Hindlimb muscle (tissue), 1 donor: ENCODE measurements at places on chromosomes 1 and 21. TPM values are rescaled to one million over a fixed set of nuclear protein-coding genes. Genes with fewer than 3 reads are reported as not detected.

The THEM5 gene
- polyA plus RNA-seq = 0.37 TPM

The MAEL gene
- polyA plus RNA-seq = 0.99 TPM

The BLACAT1 gene
- not detected for polyA plus RNA-seq

The BSND gene
- polyA plus RNA-seq = 0.08 TPM

The GLIS1 gene
- not detected for polyA plus RNA-seq

The PYHIN1 gene
- polyA plus RNA-seq = 0.23 TPM

The DDR2 gene
- 34.6 TPM for polyA plus RNA-seq

- no peak for DNase-seq
These were observed 335.2 kb downstream of the HHAT start for GRCh38 chr1:210663730-210664573.

DNA sequence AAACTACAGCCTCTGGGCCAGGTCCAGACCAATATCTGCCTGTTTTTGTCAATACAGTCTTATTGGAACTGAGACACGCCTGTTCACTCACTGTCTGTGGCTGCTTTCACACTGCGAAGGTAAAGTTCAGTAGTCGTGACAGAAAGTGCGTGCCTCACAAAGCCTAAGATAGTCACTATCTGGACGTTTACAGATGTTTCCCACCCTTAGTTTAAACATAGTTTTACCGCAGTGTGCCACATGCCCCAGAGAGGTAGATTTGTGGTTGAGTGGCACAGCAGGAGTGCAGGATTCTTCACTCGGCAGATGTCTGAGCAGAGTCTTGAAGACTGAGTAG, 61.9 kb downstream of the NFASC start:
- no peak for DNase-seq

DNA sequence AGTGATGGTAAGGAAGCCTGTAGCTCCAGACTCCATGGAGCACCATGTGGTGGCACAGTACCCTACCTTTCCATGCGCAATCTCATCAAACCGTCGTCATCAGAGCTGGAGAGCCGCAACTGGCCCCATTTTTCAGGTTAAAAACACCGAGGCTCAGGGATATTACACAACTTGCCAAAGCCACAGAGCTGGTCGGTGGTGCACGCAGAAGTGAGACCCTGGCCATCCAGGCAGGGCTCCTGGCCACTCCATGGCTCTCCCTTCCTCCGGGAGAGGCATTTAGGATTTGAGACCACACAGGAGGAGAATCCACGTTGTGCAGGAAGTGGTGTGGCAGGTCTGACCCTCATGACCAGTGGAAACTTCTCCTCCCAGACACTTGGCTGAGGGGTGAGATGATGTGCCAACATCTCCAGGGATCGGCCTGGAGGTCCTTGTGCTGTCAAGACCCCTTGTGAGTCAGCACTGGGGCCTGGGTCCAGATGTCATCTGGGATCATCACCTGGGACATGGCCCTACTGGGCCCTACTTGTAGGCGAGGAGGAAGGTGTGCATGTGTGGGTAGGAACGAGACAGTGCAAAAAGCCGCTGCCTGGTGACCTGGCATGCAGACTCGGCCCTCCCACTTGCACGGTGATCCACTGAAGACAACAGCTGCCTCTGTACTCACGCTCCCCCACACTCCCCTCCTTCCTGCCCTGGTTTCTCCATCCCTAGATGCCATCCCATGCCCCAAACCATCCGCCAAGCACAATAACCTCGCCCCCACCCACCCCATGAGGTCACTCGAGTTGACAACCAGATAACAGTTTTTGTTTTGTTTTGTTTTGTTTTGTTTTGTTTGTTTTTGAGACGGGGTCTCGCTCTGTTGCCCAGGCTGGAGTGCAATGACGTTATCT, 10.4 kb downstream of the TFF3 start:
- DNase-seq = no peak

DNA sequence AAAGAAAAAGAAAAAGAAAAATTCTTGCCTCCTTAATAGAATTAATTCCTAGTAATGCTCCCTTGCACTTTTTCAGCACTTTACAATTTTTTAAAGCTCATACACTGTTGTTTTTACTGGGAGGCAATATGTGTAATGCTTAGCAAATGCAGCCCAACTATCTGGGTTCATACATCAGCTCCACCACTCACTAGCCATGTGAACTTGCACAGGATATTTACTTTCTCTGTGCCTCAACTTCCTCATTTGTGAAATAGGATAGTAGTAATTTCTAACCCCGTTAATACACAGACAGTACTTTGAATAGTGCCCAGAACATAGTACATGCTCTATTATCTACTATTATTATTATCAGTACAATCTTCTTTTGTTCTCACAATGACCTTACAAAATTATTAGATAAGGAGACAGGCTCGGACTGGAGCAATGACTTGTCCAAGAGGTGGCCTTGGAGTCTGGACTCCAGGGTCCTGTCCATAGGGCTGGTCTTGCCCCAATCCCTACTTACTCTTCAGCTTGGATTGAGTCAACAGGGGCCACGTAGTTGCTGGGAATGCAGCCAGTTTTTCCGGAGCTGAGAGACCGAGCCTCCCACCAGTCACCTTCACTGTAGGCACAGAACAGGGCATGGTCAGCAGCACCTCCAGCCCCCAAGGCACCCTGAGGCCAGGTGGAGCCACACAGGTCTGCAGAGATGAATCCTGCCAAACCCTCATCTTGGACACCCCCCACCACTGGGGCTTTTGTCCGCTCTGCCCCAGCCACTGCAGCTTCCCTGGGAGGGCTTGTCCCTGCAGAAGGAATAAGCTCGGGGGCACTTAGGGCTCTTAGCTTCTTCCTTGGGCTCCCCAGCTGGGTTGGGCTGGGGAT, 13.7 kb downstream of the FGR start:
- DNase-seq = no peak

- DNase-seq = no peak
These were observed 1.9 kb downstream of the ITPKB start for GRCh38 chr1:226736908-226737818.

- peak; percentile 99 for DNase-seq
These were observed at the start of gene KIF1B for GRCh38 chr1:10209905-10210810. KIF1B (plus strand) TSS chr1:10210570; CDS start chr1:10232329, 21,759 bp downstream.

DNA sequence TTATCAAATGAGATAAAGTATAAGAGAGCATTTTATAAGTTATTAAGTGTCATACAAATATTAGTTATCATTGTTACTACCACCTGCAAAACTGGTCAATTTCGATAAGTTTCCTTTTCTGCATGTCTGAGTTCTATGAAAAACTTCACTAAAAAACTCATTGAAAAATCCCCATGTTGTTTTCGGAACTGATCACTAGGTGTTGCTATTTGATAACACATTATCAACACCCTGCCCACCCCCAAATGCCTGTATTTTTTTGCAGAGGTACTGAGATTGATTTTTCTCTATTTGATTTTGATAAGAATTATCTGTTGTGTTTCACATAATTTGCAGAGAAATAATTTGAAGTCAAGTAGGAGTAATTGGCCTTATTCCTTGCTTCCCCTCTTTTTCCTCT, 22.1 kb upstream of the DISP1 start:
- no peak for DNase-seq

GRCh38 chr1:152442765-152443164, 28.7 kb upstream of the CRNN start:
- no peak for DNase-seq

- peak; percentile 75 for DNase-seq
These were observed 97.9 kb upstream of the RAB3GAP2 start for GRCh38 chr1:220370041-220370700.

DNA sequence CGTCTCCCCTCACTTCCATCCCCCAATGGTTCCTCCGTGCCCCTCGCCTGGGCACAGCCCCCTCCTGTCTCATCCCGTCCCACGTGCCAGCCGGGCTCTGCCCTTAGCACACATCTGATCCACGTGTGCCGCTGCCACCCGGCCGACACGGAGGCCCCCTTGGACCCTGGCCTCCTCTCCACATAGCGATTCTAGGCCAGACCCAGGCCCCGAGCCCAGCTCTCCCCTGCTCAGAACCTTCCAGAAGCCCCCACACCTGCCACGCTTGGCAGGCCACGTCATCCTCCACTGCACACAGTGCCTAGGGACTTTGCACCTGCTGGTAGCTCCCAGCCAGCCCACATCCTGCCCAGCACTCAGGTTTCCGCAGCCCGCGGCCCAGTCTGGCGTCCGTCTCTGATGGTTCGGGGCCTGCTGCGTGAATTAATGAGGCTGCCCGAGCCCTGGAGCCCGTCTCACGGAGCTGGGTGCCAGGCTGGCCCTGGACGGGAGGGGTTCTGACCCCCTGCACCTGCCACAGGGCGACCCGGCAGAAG, 20.1 kb downstream of the PLCH2 start:
- no peak for DNase-seq

DNA sequence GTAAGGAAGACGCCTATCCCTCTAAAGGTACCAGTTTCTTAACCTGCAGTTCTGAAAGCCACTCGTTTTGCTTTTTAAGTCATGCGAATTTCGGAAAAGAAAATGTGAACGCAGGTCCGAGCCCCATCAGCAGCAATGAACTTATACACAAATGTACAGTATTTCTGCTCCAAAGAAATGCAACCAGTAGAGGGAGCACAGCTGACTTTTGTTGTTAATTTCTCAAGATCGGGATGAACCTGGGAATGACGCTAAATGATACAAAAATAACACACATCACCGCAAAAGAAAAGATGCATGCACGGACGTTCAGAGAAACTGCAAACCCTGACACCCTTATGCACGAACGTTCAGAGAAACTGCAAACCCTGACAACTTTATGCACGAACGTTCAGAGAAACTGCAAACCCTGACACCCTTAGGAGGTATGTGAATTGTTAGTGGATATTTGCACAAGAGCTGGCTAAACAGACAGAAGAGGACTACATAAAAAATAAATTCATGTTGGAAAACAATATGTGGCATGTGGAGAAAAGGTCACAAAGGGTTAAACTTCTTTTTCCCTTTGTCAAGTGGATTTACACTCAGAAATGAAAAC, 3.5 kb upstream of the TIAM1 start:
- DNase-seq = peak; percentile 57

GRCh38 chr1:193562121-193562520, 375.7 kb upstream of the B3GALT2 start:
- DNase-seq = no peak

DNA sequence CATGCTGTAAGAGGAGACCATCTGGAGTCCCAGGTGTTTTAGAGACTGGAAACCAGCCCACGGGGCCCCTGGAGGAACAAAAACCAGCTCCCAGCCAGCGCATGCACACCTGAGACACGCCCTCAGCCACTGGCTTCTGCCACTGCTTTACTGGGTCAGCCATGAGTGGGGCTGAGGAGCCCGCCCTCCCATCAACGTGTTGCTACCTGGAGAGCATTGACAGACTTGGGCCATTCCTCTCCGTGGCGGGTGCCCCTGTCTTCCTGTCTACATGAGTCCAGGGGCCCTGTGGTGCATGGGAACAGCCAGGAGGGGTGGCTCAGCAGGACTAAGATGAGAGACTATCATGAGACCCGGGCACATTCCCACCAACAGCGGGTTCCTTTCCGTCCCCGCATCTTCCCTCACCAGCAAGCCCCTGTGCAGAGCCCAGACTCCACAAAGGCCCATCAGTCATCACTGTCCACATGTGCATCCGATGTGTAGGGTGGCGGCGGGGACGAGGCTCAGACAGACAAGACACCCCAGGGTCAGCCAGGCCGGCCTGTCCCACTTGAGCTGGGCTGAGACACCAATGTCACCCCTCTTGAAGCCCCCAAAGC, 45.4 kb upstream of the POFUT2 start:
- no peak for DNase-seq

DNA sequence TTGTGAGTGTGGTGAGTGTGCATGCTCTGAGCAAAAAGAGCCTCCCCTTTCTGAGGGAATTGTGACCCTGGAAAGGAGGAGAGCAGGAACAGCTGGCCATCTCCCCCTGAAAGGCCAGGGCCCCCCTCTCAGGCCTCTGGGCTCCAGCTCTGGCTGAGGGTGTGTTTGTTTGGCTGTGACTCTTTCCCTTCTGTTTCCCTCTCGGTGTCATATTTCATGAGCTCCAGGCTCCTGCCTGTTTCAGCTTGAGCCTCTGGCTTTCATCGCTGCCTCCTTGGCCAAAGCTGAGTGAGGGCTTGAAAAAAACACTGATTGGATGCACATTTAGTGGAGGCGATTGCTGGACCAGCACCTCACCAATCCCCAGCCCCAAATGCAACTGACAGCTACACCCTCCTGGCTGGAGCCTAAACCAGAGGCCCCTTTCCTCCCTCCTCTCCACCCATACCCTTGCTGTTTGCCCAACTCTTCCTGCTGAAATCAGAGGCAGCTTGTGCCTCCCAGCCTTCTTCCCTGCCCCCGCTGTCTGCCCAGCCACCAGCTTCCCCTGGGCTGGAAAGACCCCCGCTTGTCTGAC, 64.1 kb downstream of the DDR2 start:
- peak; percentile 93 for DNase-seq

- no peak for DNase-seq
These were observed 46.9 kb downstream of the DOP1B start for GRCh38 chr21:36203603-36203889.

DNA sequence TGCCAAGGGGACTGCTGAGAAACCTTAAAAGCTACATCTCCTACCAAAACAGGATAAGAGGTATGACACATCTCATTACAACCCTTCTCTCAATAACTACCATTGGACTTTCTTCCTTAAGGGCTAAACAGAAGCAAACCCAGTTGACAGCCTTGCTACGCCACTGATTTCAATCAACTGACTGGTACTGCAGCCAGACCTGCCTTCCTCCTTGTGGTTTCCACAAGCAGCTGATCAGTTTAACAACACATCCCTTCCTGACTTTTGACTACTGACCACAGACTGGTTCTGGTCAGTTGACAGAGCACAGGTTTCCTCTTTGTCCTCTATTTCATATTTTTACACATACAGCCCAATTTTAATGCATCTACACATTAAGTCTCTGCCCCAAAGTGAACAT, 108.8 kb downstream of the ADAMTS1 start:
- no peak for DNase-seq

DNA sequence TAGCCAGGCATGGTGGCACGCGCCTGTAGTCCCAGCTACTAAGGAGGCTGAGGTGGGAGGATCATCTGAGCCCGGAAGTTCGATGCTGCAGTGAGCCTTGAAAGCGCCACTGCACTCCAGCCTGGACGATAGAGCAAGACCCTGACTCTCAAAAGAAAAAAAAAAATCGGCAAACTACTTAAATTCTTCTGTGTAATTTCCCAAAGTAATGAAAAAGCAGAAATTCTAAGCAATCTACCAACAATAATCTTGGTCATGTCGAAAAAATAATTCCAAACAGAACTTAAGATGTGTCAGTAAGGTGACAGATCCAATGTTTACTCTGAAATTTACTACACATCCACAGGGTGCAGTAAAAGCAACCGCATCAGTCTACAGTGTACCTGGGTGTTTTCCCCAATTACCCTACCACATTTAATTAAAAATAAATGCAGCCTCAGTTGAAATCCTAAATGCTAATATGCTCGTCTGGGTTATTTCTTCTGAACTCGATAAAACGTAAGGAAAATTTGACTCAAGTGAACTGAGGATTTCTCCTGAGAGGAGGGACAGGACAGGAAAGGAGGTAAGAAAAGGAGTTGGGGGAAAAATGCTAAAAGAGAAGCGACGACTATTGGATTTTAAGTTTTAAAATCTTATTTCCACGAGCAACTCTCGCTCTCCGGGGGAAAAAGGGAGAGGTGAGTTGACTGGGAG, 801 bp downstream of the EPRS1 start:
- DNase-seq = no peak

DNA sequence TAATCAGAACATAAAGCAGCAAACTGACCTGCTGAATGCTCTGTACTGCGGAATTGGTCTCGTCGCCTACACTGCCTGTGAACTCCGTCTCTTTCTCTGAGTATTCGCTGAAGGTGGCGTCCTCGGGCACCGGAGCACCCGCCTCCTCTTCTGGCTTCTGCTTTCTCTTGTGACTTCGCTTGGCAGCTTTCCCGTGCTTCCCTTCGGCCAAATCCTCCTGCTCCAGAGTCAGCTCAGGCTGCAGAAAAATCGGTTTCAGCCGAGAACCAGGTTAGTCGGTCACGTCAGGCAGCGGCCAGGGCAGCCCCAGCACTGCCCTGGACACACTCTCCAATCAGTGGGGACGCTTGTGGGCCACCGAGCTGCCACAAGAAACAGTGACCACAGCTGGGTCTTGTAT, 35.8 kb upstream of the RIPK4 start:
- DNase-seq = peak; percentile 71
